ENCODE measurements at places on chromosomes 3 and 15.

DNA sequence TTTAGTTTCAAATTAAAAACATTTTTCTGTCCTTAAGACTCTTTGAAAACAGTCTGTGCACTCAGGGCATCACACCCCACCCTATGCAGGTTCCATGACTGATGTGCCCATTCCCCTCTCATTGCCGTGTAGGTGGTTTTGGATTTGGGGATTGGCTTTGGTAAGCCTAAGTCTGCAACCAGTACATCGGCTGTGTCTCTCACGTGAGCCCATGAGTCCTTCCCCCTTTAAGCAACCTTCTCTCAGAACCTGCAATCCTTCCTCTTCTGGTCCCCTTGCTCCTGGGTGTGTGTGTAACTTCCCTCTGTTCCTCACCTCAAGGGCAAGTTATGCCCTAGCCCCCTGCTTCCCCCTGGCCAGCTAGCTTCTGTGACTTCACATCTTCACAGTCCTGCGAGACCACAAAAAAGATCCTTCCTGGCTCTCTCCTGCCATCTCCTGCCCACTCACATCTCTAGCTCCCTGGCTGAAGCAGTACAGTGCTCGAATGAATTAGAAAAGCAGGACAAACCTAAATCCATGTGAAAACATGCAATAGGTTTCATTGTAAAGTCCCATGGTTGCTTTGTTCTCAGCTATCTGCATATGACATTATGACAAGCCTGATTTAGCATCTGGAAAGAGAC is 126.7 kb downstream of the UACA start:
- no peak for DNase-seq

DNA sequence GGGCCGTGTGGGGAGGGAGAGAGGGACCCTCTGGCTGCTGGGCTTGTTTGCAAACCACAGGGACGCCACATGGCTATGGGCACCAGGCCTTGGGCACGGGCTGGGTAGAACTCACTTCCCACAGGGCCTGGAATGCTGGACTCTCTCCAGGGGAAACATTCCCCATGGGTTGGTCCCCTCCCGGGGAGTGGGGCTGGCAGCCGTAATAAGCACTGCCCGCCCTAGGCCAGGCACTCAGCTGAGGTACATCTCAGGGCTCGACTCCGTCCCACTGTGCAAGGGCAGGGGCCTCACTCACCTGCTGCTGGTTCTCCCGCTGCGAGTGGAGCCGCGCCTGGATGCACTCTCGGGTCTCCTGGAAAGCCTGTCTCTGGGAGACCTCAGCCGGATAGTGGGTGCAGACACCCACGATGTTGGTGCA is 96.7 kb downstream of the ADCY5 start:
- no peak for DNase-seq

DNA sequence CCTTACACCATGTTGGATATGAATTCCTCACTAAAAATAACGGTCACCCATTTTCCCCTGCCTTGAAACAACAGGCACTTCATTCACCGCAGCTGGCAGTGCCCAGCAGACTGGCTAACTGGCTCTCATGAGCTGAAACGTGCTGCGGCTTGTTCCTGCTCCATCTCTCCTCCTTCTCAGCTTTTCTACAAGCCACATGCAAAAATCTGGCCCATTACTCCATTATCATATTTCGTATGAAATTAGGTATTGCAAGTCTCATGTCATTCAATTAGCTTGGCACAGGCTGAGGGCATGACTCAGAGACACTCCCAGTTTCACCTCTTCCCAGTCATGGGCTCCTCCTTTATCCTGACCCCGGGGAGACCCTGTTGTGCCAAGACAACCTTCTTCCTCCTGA is 60.0 kb downstream of the MAGEF1 start:
- DNase-seq = no peak

DNA sequence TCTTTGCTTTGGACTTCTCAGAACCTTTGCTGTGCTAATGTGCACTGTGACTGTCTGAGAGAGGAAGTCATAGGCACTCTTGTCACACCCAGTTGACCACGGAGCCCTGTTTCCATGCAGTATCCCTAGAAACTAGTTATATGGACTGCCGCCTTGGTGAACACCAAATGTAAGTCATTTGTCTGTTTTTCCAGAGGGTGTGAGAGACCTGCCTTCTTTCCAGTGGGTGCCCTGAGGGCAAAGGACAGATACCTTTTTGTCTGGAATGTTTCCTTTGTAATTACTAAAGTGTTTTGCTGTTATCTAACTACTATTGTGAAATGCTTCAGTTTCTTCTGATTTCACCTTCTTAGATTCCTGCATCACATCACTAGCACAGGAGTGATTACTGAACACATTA is 91.8 kb downstream of the LARS2 start:
- DNase-seq = no peak

- no peak for DNase-seq
Measured at GRCh38 chr3:18411541-18411940, 13.6 kb downstream of the SATB1 start.

DNA sequence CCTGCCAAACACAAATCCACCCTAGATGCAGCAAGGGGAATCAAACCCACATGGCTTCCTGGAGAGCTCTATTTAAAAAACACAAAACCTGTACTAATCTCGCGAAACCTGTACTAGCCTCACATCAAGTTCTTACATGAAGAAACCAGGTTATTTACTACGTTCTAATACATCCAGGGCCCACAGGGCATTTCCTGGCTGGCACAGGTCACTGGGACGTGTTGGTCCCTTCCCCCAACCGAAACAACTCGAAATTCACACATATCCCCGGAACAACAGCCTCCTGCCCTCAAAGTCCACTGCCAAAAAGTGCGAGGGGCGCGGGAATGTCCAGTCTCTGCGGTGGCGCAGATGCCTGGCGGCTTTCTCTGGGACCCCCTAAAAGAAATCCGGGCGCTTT is 955 bp downstream of the CDCP1 start:
- no peak for DNase-seq
